Large intestine (tissue), 12 donors: ENCODE measurements at places on chromosomes 12 and 14.

DNA sequence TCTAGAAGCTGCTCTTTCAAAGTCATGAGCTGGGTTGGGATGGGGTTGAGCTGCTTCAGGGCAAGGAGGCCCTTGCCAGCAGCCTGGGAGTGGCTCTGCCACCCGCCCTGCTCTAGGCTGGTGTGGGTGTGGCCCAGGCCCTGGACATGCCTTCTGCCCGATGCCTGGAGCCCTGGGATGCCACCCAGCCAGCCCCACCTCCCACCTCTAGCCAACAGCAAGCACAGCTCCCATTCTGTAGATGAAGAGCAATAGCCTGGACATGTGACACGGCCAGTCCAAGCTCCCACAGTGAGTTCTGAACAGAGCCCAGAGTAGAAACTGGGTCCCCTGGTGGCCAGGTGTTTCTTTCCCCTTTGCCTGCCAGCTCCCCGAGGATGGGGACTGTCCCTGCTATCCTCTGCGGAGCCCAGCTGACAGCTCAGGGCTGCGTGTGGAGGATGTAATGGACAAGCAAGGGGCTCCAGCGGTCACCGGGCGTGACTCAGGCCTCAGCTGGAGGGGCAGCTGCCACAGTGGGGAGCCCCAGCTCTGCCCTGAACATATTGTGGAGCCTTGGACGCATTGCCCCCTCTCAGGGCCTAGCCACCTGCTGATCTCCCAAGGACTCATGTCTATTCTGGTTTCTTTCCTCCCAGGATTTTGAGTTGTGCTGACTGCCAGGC is 165.2 kb downstream of the TSPAN9 start:
- no peaks in the 10 kb centered on the region for H3K27me3 ChIP-seq
- peaks cover 8% of the 10 kb centered on the region for H3K4me1 ChIP-seq
- H3K27ac ChIP-seq, result peak overlapping the region; percentile 32
- peaks cover 6% of the 10 kb centered on the region for H3K36me3 ChIP-seq

DNA sequence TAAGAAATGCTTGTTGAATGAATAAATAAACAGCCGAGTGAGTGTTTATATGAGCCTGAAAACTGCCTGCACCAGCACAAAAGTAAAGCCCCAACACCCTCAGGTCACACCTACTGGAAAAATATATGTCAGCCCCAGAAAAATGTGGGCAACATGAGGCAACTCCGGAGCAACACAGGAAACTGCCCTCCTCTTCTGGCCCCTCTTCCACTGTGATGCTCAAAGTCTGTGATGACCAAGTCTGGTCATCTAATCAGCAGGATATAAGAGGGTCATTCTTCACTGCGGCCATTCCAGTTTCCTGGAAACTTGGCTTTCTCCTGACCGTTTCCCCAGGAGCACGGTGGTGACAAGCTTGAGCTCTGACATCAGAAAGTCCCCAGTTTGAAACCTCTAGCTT is 159.6 kb upstream of the PZP start:
- H3K4me3 ChIP-seq, result no peak overlapping the region
- no peak overlapping the region for H3K27ac ChIP-seq
- no peaks in the 10 kb centered on the region for H3K4me1 ChIP-seq
- no peaks in the 10 kb centered on the region for H3K27me3 ChIP-seq
- no peaks in the 10 kb centered on the region for H3K36me3 ChIP-seq

DNA sequence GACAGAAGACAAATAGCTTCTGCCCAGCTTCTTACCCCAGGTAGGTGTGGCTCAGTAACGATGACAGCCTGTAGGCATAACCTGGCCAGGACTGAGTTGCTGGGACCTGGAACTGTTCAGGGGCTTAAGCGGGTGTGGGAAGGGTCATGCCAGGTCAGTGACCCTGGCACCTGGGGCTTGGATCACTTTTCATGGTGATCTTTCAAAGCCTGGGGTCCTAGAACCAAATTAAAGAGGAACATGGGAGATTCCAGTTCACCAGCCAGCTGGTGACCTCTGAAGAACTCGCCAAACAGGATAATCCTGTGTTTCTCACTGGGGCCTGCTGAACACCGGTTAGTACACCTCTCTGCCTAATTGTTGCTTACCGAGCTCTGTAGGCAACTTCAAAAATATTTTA is 102.6 kb upstream of the LMNTD1 start:
- no peaks in the 10 kb centered on the region for H3K36me3 ChIP-seq
- no peak overlapping the region for H3K27ac ChIP-seq
- H3K4me1 ChIP-seq, result no peaks in the 10 kb centered on the region
- DNase-seq, result no peak
- no peak overlapping the region for H3K4me3 ChIP-seq

DNA sequence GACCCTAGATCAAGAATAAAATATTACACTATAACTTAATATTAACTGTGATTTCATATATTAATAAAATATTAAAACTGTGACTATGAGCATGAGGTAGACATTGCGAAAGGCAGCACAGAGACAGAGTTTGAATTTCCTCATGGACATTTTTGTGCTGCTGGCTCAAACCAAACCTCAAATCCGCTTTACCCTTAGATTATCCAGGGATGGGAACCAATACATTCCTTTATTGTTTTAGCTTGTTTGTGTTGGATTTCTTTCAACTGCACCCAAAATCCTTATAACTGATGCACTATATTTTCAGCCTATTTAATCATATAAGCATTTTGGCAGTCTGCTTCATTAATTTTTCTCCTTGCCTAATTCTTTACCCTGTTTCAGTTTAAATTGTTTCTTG is 436.7 kb downstream of the ATP23 start:
- H3K4me3 ChIP-seq, result no peak overlapping the region
- H3K27ac ChIP-seq, result no peak overlapping the region
- H3K27me3 ChIP-seq, result no peaks in the 10 kb centered on the region
- H3K36me3 ChIP-seq, result no peaks in the 10 kb centered on the region
- H3K4me1 ChIP-seq, result no peaks in the 10 kb centered on the region

- peak overlapping the region; percentile 90 for H3K27ac ChIP-seq
- peak; percentile 58 for DNase-seq
- H3K36me3 ChIP-seq, result no peaks in the 10 kb centered on the region
- H3K27me3 ChIP-seq, result no peaks in the 10 kb centered on the region
These were observed 16.1 kb downstream of the BTBD7 start for GRCh38 chr14:93316716-93317115.

DNA sequence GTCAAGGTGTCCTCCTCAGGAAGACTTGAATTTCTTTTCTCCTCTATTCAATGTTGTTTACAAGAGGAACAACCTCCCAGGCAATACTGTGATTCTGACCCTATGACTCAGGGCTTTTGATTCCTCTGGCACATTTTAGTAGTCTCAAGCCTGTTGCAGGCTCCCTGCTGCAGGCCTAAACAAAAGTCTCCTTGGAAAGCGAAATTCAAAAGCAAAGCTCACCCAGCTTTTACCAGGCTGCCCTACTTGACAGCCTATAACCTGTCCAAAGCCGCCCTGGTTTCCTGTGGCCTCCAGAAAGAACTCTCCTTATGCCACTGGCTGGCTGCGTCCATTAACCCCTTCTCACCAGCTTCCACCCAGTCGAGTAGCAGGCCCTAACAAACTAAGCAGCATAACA is 11.6 kb downstream of the FGD6 start:
- peak overlapping the region; percentile 83 for H3K27ac ChIP-seq
- no peak for DNase-seq
- peaks cover 4% of the 10 kb centered on the region for H3K36me3 ChIP-seq
- H3K4me1 ChIP-seq, result peaks cover 39% of the 10 kb centered on the region
- H3K4me3 ChIP-seq, result no peak overlapping the region

DNA sequence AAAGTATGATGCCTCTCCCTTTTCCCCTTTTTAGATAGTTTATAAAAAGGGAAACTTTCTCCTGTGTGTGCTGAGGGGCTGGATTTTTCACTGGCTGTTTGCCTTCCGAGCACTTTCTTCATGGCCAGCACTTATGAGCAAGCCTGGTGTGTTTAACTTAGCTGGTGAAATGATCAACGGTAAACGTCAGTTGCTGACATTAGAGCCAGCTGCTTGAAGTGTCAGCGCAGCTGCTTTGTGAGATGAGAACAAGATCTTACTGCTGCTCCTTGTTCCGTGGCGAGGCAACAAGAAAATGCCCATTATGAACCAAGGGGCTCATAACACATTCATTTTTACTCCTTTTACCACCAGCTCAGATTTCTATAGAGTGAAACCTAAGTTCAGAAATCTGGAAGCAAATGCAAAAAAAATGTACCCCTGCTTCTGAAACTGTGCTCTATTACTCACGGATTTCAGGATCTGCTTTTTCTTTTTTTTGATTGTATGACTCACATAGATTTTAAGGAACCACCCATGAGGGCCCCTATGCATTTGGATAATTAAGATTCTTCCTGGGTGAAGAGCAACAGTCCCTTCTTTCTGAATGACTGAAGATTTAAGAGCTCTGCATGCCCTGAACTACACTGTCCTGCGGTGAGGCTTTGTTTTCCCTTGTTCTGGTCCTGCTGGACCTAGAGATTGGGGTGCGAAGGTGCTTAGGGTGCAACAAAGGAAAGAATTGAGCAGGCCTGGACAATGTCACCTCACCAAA is 74.3 kb upstream of the CPM start:
- DNase-seq, result peak; percentile 27
- H3K27ac ChIP-seq, result no peak overlapping the region
- no peaks in the 10 kb centered on the region for H3K36me3 ChIP-seq
- peaks cover 10% of the 10 kb centered on the region for H3K4me1 ChIP-seq

GRCh38 chr12:3215410-3215975 is 138.3 kb downstream of the TSPAN9 start:
- peaks cover 12% of the 10 kb centered on the region for H3K36me3 ChIP-seq
- no peak overlapping the region for H3K27ac ChIP-seq
- DNase-seq, result no peak
- no peak overlapping the region for H3K4me3 ChIP-seq

DNA sequence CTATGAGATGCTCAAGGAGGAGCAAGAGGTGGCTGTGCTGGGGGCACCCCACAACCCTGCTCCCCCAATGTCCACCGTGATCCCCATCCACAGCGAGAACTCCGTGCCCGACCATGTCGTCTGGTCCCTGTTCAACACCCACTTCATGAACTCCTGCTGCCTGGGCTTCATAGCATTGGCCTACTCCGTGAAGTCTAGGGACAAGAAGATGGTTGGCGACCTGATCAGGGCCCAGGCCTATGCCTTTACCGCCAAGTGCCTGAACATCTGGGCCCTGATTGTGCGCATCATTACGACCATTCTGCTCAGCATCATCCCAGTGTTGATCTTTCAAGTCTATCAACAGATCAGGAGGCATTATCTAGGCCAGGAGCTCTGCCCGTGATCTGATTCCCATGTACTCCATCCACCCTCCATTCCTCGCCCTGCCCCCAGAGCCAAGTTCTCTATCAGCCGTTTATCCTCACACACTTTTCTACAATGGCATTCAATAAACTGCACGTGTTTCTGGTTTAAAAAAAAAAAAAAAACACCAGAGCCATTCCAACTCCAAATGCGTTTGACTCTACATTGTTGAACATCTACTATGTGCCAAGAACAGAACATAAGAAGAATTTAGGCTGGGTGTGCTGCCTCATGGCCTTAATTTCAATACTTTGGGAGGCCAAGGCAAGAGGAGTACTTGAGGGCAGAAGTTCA is 17.5 kb downstream of the ATXN2 start:
- H3K27ac ChIP-seq, result no peak overlapping the region
- H3K36me3 ChIP-seq, result peaks cover 6% of the 10 kb centered on the region
- H3K27me3 ChIP-seq, result no peaks in the 10 kb centered on the region
- no peaks in the 10 kb centered on the region for H3K4me1 ChIP-seq
- DNase-seq, result no peak

GRCh38 chr14:79781882-79782281 is 429.4 kb downstream of the DIO2 start:
- H3K4me3 ChIP-seq, result no peak overlapping the region
- no peak overlapping the region for H3K27ac ChIP-seq
- H3K4me1 ChIP-seq, result no peaks in the 10 kb centered on the region
- H3K27me3 ChIP-seq, result no peaks in the 10 kb centered on the region
- DNase-seq, result no peak

GRCh38 chr12:65420941-65421340 is 142.5 kb downstream of the MSRB3 start:
- DNase-seq, result no peak
- H3K27ac ChIP-seq, result no peak overlapping the region
- H3K4me3 ChIP-seq, result no peak overlapping the region
- no peaks in the 10 kb centered on the region for H3K36me3 ChIP-seq
- no peaks in the 10 kb centered on the region for H3K27me3 ChIP-seq
- H3K4me1 ChIP-seq, result peaks cover 6% of the 10 kb centered on the region

DNA sequence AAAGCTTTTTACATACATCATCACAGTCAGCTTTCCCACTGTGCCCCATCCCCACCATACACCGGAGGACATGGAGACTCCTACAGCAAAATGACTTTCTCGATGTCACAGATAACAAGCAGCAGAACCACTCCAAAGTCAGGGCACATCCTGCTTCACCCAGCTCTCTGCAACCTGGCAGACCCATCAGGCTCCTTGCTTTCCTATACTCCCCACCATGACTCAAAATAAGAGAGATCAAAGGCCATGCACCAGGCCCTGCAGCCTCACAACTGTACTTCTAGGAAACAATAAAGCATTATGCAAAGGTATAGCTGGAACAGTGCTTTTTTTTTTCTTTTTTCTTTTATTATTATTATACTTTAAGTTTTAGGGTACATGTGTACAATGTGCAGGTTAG is 187.4 kb downstream of the DPF3 start:
- no peaks in the 10 kb centered on the region for H3K27me3 ChIP-seq
- no peaks in the 10 kb centered on the region for H3K4me1 ChIP-seq

- no peak overlapping the region for H3K27ac ChIP-seq
- peaks cover 22% of the 10 kb centered on the region for H3K4me1 ChIP-seq
- H3K27me3 ChIP-seq, result no peaks in the 10 kb centered on the region
- H3K4me3 ChIP-seq, result no peak overlapping the region
- peaks cover 39% of the 10 kb centered on the region for H3K36me3 ChIP-seq
- no peak for DNase-seq
These were observed 158.3 kb downstream of the ADGRD1 start for GRCh38 chr12:131112021-131112420.

- H3K4me1 ChIP-seq, result no peaks in the 10 kb centered on the region
- no peak within 1 kb of the TSS for H3K4me3 ChIP-seq
- no peak for DNase-seq
- no peak within 1 kb of the TSS for H3K27ac ChIP-seq
- no peaks in the 10 kb centered on the region for H3K27me3 ChIP-seq
These were observed at the start of gene SDS for GRCh38 chr12:113403435-113404415. Gene SDS, minus strand, starts transcription at chr12:113403887. Its CDS starts 4,179 bp downstream, at chr12:113399708.

- H3K4me3 ChIP-seq, result no peak overlapping the region
- no peaks in the 10 kb centered on the region for H3K36me3 ChIP-seq
- DNase-seq, result no peak
These were observed 122.8 kb downstream of the RASSF9 start for GRCh38 chr12:85713373-85713772.

DNA sequence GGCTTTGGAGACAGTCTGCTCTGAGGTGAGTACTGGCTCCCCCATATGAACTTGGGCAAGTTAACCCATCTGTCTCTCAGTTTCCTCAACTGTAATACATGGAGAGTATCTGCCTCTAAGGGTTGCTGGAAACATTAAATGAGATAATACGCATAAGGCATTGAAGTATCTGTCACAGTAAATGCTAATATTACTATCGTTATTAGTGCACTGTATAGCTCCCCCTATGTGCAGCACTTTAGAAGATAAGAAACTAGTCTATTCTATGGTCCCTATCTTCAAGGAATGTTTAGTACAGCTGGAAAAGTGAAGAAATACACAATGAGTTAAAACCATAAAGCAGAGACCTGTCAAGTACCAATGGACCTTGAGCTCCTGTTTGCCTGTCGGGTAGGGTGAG is 51.7 kb upstream of the CFL2 start:
- H3K4me1 ChIP-seq, result peaks cover 3% of the 10 kb centered on the region
- no peaks in the 10 kb centered on the region for H3K27me3 ChIP-seq
- peaks cover 27% of the 10 kb centered on the region for H3K36me3 ChIP-seq
- DNase-seq, result peak; percentile 59
- H3K27ac ChIP-seq, result no peak overlapping the region

- no peak overlapping the region for H3K27ac ChIP-seq
- H3K4me3 ChIP-seq, result no peak overlapping the region
- H3K36me3 ChIP-seq, result no peaks in the 10 kb centered on the region
- DNase-seq, result no peak
- H3K4me1 ChIP-seq, result no peaks in the 10 kb centered on the region
These were observed 197.6 kb downstream of the AACS start for GRCh38 chr12:125262851-125263250.
